ENCODE measurements at places on chromosomes 2 and 18.

DNA sequence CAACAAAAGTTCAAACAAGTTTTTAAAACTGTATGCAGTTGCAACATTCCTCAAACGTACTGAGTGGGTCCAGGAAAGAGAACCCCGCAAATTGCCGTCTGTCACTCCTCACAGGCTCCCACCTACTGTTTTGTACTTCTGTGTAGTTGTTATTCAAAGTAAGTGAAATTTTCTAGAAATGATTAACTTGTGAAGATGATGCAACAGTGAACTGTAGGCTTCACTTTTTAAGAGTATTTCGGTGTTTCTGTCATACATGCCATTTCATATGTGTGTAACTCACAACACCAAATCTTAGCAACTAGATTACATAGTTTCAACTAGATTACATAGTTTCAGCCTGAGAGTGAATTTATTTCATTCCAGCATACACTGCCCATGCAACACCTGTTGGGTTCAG lies 226.0 kb upstream of the TANK start:
- no peak for DNase-seq

DNA sequence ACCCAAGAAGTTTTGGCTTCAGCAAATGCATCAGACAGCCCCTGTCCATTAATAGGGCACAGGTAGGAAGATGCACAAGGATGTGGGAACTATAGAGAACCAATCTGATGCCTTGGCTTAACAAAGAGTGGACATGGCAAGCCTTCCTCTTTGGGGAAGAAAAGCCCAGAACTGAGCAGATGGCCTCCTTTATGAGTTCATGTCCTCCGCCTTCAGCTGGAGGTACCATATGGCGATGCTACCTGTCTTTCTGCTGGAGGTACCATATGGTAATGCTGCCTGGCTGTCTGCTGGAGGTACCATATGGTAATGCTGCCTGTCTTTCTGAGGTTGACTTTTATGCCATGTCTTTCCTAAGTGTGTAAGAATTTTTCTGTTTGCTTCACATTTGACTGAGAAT lies 6.0 kb downstream of the RETREG2 start:
- no peak for DNase-seq

- DNase-seq = no peak
Measured at GRCh38 chr2:41955316-41956043, 92.3 kb upstream of the PKDCC start.

DNA sequence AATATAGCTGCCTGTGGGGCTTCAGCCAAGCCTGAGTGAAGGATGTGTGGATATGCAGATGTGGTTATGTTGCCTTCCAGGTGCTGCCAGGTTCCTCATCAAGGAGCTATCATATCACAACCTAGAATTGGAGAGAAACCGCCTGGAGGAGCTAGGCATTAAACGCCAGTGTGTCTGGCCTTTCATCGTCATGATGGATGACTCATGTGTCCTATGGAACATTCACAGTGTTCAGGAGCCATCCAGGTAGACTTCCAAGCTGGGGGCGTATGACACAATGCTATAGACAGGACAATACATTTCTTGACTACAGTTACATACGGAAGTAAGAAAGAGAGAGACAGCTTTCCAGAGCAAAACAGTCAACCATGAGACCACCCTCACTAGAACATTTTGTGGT lies 86.8 kb downstream of the ESCO1 start:
- DNase-seq = no peak

- no peak for DNase-seq
Measured at GRCh38 chr2:3857576-3857975, 154.2 kb downstream of the DCDC2C start.

DNA sequence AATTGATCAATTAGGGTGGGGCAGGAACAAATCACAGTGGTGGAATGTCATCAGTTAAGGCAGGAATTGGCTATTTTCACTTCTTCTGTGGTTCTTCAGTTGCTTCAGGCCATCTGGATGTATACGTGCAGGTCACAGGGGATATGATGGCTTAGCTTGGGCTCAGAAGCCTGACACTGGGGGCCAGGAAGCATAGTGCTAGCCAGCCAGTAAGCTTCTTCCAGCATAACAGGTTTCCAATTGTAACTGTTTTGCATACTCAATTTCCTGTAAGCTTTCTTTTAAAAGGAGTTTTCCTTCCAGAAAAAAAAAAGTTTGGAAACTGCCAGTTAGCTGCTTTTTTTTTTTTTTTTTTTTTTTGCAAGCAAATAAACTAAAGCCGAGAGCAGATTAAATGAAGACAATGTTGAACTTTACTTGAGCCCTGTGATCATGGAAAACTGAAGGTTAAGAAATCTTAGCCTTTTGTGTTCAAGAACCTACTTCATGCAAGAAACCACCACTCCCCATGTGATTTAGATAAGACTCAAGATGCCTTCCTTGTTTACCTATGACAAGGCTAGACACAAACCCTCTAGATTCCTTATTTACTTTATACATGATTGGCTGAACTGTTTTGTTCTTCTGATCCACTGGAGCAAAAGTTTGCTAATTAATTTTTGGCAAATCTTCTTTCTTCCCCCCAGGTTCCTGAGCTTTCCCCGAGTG lies 126.9 kb upstream of the LINC00305 start:
- DNase-seq = no peak

DNA sequence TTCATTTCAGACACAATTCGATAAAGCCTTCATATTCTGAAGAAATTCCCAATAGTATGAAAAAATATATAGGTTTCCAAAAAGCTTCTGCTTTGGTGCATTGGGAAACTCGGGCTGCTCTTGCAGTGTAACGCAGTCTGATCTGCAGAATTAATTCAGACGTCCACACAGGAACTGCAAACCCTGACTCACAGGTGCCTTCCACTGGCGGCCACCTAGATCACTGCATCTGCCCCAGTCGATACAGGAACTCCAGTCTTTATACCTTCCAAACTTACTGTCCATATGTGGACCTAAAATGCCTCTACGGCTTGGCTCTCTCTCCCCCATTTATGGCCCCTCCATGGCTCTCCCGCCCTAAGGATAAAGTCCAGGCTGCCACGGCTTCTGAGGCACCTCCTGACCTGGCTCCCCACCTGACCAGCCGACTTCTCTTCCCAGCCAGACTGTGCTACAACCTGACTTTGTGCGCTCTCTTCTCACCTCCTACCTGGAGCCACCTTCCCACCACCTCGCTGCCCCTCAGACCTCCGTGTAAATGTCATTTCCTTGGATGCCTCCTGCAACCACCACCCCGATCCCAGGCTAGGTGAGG lies 39.7 kb downstream of the L3MBTL4 start:
- no peak for DNase-seq

DNA sequence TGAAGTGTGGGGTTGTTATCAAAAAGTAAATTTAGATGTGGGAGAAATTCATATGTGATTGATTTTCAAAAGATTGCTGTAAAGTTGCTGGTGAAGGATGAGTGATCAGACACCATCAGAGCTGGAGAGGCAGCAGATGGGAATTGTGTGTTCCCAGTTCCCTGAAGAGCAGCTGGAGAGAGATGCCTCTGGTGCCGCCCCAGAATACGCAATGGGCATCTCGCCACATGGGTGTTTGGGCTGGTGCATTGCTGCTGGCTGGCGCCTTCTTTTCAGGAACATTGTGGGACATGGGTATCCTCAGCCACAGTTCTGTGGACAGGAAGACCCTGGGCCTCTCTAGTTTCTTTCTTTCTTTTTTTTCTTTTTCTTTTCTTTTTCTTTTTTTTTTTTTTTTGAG lies 11.9 kb downstream of the ATG4B start:
- no peak for DNase-seq

- no peak for DNase-seq
Measured at GRCh38 chr2:129885735-129886134, 93.7 kb upstream of the RAB6C start.

DNA sequence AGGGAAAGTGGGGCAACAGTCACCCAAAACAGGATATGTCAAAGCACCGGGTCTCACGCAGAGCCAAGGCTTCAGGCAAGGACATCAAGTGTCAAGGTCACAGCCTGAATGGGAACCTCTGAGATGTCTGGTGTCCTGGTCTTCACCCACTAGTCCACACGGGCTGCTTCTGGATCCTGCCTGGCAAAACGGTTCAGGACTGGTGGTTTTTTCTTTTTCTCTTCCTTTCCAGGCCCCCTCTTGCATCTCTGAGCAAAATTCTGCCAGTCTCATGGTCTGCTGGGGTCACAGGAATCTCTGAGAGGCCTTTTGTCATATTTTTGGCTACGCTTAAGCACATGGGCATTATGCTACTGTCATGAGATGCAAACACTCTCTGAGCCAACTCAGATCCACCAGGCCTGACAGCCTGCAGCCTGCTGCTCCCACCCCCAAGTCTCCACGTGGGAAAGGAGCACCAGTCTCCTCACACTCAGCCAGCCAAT lies 518.2 kb upstream of the ZEB2 start:
- no peak for DNase-seq

DNA sequence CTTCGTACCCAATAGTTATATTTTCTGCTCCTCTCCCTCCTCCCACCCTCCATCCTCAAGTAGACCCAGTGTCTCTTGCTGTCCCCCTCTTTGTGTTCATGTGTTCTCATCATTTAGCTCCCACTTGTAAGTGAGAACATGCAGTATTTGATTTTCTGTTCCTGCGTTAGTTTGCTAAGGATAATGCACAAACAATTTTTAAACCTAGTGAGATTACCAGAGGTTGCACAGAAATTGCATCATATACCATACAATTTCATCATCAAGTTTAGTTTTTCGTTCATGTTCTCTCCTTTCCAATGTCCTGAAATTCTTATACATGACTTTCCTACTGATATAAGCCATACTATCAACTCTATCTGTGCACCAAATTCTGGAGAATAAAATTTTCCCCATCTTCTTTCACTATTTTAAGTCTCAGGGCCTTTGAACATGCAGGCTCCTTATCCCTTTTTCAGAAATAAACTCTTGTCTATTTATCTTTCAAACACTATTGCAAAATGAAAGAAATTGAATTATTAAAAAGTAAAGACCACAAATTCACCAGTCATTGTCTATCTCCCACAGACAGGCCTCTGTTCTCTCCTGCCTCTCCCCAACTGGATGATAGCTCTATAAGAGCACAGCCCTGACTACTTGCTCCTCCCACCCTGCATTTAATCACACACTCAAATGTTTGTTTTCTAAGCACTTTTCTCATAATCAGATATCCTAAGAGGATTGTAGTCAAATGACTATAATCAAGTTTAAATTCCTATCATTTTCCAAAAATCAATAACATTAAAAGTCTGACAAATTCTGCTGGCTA lies 27.2 kb upstream of the B4GALT6 start:
- DNase-seq = no peak

- DNase-seq = no peak
Measured at GRCh38 chr2:172177996-172178395, 75.3 kb upstream of the DLX2 start.

- DNase-seq = no peak
Measured at GRCh38 chr2:156321243-156321904, 11.1 kb downstream of the NR4A2 start.
